ENCODE measurements at places on chromosomes 16 and 17.

GRCh38 chr16:88310796-88311605 is 71.8 kb upstream of the ZNF469 start:
- DNase-seq, result no peak

DNA sequence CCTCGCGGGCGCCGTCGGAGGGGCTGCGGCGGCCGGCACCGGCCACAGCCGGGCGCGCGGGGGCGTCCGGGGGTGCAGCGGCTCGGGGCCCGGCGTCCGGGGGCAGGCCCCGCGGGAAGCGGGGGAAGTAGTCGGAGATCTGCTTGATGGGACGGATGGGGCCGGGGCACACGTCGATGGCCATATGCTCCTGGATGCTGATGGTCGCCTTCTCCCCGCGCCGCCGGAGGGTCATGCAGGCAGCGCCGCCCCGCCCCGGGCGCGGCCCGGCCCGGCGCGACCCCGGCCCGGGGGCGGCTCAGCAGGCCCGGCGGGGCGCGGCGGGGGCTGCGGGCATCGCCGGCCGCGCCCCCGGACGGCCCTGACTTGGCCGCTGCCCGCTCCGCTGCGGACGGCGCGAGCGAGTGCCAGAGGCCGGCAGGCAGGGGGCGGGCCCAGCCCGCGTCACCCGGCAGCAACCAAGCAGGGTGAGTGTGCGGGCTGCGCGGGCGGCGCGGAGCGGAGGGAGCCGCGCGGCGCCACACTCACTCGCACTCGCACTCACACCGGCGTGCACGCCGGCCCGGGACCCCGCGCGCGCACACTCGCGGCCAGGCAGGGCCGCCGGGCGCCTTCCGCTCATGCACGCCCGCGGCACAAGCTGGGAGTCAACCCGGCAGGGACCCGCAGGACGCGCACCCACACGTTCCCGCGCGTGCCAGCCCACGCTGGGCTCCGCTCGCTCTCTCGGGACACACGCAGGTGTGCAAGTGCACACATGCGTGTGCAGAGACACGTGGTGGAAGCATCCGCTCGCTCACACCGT is at the start of gene DOC2B:
DOC2B (minus strand) TSS at position 406 of the 805 bp plus-strand sequence; CDS start at position 235, 171 bp downstream.
- no peak for DNase-seq

GRCh38 chr16:66483689-66484452 is 56.8 kb downstream of the BEAN1 start:
- DNase-seq, result peak; percentile 42

DNA sequence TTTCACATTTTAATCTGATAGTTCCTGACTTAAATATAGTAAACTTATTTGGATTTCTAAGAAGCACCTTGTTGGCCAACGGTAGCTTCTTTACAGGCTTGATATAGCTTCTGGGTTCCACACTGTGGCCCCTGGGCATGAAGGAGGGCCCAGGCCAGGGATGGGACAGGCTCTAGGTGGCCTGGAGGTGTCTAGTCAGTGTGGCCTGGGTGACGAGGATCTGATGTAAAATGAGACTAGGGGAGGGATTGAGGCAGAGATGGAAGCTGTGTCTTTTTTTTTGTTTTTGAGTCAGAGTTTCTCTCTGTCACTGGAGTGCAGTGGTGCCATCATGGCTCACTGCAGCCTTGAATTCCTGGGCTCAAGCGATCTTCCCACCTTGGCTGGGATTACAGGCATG is 187.0 kb downstream of the PRKCB start:
- no peak for DNase-seq

DNA sequence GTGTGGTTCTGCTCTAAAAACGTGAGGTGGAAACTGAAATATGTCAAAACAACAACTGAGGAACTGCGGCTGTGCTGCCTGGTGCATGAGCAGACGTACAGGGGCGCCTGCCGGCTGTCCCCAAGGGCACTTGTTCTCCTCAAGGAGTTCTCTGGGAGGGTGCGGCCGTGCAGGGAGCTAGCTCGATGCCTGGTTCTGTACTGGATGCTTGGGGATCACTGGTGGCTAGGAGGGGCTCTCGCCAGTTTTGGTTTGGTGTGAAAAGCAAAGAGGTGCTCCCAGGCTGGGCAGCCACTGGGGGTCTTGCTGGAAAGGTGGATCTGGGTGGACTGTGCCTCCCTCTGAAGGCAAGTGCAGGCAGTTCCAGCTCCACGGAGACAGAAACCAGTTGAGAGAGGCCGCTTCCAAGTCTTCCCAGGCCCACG is 41.9 kb upstream of the ATP2A3 start:
- no peak for DNase-seq

DNA sequence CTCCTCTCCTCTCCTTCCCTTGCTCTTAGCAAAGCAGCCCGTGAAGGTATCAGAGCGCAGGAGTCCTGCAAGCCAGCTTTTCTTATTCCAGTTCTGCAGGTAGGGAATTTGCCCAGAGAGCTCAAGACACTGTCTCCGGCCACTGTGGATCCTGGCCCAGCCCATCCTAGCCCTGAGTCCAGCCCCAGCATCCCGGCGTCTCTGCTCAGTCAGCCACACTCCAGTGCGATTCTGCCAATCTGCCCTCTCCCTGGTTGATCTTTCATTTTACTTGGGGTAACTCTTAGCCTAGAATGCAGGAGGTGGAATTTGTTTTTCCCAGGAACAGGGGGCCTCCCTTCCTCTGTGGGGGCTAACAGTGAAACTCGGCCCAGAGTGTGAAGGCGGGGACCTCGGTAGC is 176.9 kb upstream of the GSE1 start:
- no peak for DNase-seq

DNA sequence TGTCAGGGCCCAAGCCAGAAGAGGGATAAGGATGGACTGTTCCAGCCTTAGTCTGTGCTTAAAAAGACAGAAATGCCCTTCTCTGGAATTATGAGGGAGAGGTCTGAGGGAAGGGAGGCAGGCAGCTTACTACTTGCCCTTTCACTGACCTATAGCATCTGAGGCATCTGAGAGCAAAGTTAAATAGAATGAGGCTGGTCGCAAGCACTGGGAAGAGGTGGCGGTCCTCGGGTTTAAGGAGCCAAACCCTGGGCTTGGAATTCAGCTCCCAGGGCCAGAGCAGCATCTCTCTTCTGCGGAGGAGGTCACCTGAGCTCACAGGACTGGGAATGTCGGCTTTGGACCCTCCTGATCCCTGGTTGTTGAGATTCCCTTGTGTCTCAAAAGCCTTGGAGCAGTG is 3.1 kb upstream of the LIMD2 start:
- no peak for DNase-seq

- no peak for DNase-seq
Observed at GRCh38 chr17:16886655-16887322, 85.1 kb downstream of the TNFRSF13B start.

DNA sequence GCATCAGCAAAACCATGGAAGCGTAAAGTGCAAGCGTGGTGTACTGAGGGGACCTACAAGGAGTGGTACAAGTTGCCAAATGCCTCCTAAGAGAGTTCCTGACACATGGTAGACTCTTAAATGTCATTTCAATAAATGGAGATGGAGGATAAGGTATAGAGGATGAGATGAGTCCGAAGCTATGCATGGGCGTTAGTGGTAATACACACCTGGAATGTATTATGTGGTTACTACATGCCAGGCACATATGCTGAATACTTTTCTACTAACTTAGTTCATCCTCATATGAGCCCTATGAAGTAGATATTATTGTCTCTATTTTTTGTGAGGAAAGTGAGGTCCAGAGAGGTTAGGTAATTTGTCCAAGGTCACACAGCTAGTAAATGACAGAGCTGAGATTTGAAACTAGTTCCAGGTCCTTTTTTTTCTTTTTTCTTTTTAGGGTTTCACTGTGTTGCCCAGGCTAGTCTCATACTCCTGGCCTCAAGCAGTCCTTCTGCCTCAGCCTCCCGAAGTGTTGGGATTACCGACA is 15.5 kb downstream of the YPEL2 start:
- DNase-seq, result no peak

DNA sequence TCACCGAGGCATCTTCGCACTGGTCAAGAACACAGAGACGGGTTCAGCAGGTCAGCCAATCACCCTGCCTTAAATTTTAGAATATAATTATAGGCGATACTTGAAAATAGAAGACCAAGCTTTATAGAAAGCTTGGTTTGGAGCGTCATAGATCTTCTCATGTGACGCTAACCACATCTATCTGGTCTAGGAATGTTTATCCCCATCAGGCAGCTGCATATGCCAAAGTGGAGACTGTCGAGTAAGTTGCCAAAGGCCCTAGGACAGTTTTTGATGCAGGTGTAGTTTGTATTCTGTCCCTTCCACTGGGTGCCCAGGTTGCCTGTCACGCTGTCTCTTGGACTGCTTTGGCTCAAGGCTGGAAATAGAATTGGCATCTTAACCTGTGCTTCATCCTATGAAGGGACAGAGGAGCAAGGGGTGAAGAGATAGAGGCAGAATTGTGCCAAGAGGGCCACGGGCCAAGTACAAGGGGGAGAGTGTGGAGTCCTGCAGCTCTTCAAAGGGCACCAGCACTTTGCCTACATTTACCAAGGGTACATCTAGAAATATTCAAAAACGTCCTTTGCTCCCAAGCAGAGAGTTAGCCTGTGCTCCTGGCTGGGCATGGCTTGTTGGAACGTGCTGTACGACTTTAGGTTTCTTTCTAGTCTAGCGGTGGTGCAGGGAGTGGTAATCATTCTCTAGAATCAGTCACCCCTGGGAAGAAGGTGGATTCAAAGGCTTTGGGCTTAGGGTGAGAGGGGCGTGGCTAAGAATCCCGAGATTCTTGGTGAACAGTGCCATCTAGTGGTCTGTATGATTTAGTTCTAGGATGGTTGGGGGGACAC is 5.3 kb upstream of the WIPI1 start:
- DNase-seq, result no peak

DNA sequence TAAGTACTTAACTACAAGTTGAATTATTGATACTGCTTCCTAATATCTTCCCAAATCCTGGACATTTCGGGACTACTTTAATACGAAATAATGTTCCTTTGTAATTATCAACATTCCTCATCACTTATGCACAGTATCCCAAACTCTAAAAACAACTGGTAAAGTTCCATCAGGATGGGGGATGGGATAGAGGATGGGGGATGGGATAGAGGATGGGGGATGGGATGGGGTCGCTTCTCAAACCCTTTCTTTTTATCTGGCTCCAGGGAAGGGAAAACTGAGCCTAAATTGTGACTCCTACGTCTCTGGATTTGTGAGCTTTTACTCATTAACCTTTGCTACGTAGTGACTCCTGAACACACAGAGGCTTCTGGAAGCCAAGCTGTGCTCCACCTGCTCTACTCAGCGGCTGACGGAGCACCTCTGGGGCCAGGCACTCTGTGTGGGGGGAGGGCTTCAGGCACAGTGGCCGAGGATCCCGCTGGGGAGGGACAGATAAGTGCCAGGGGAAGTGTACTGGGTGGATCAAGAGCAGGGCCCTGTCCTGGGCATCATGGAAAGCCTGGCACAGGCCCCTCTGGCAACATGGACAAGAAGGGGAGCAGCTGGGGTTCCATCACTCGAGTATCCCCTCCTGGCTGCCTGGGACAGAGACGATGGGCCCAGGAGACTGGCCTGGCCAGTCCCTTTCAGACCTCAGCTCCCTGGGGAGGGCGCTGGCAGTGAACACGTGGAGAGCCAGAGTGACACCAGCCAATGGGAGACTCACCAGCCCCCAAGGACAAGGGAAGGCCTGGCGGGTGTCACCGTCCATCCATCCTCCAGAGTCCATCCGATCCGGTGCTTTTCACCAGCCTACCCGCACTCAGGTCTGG is 56.2 kb downstream of the PGS1 start:
- DNase-seq, result no peak

DNA sequence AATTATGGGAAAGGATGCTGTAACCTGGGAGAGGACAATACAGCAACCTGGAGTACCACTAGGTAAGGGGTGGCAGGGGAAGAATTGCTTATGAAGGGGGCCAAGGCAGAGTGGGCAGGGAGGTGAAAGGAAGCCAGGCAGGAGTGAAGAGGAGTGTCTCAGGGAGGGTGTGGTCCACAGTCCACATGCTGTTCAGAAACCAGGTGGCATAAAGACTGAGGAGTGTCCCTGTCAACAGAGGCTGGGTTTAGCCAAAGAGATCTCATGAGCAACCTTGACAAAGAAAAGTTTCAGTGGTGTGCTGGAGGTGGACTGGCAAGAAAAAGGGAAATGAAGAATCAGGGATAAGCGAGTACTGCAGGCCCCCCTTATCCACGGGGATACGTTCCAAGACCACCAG is 88.4 kb downstream of the SPACA3 start:
- no peak for DNase-seq

- no peak for DNase-seq
Observed at GRCh38 chr17:77687921-77688320, 270.6 kb upstream of the TNRC6C start.

Measured in activated naive CD4-positive, alpha-beta T cell (primary cell).